ENCODE measurements at places on chromosomes 4 and X. TPM values are rescaled to one million over a fixed set of nuclear protein-coding genes. Genes with fewer than 3 reads are reported as not detected.

GRCh38 chr4:60266505-60266904, 933.6 kb upstream of the ADGRL3 start:
- H3K4me1 ChIP-seq = no peaks in the 10 kb centered on the region
- H3K4me3 ChIP-seq = no peak overlapping the region
- H3K27me3 ChIP-seq = no peaks in the 10 kb centered on the region
- no peaks in the 10 kb centered on the region for H3K36me3 ChIP-seq
- H3K27ac ChIP-seq = no peak overlapping the region
- no peak for DNase-seq

DNA sequence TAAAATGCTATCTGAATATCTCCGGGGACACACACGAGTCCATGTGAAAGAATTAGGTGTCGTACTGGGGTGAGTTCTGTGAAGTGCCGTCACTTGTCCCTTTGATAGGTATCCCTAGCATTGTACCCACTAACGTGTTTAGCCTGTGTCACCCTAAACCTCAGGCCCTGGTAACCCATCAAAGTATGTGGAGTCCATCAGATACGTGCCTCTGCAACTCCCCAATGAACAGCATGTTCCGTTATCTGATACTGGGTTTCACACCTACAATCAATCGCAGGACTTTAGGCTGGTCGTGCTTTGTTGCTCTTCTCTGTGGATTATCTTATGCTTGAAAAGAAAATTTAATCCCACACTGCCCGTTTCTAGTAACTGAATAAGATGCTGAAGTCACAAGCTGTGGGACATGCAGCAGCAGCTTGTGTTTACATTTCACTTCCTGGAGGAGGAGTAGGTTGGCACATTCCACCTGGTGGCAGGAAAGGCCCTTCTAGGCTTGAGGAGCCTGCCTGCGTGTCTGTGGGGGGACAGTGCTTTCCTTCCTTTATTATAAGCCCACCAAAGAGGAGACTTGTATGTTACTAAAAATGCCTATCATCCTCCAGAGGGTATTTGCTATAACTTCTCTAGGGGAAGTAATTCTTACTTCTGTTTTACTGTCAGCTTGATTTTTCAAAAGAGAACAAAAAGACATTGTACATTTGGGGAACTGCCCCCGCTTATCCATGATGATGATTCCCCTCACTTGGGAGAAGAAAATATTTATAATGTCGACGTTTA, 127.2 kb downstream of the FNIP2 start:
- no peak for DNase-seq
- no peaks in the 10 kb centered on the region for H3K4me1 ChIP-seq
- H3K27me3 ChIP-seq = no peaks in the 10 kb centered on the region
- peaks cover 5% of the 10 kb centered on the region for H3K36me3 ChIP-seq

SMIM31 gene
- total RNA-seq = not detected

DNA sequence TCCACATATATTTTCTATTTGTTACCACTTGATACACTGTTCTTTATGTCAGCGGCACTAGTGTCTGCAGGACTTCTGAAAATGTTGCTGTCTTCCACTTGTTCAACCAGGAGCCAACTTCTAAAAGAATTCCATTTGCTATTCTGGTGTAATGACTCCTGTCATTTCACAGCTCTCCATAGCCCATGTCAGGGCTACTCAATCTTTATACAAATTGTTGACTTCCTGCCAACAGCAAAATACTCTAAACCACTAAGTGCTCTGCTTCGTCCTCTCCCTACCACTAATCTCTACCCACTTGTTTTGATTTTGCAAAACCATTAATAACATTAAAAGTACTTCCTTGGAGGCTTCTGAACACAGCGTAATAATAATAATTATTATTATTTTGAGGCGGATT, 7.2 kb downstream of the CTSO start:
- H3K4me1 ChIP-seq = no peaks in the 10 kb centered on the region
- H3K4me3 ChIP-seq = no peak overlapping the region
- peaks cover 4% of the 10 kb centered on the region for H3K36me3 ChIP-seq
- H3K27me3 ChIP-seq = no peaks in the 10 kb centered on the region
- DNase-seq = no peak
- no peak overlapping the region for H3K27ac ChIP-seq

- no peaks in the 10 kb centered on the region for H3K4me1 ChIP-seq
- no peak overlapping the region for H3K27ac ChIP-seq
- no peaks in the 10 kb centered on the region for H3K36me3 ChIP-seq
Observed at GRCh38 chr4:38591617-38592337, 72.2 kb upstream of the KLF3 start.

TLR2 gene
- 1.4 TPM for total RNA-seq

DNA sequence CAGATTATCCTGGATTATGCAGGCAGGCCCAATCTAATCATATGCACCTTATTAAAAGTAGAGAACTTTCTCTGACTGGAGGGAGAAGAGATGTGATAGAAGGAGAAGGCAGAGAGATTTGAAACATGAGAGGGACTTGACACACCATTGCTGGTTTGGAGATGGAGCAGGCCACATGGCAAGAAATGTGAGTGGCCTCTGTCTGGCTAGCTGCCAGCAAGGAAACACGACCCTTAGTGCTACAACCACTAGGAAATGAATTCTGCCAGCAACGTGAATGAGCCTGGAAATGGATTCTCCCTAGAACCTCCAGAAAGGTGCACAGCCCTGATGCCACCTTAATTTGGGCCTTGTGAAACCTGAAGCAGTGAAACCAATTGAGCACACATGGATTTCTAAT, 79.5 kb upstream of the MBNL3 start:
- no peaks in the 10 kb centered on the region for H3K4me1 ChIP-seq
- H3K36me3 ChIP-seq = no peaks in the 10 kb centered on the region
- H3K4me3 ChIP-seq = no peak overlapping the region
- no peak for DNase-seq
- H3K27me3 ChIP-seq = no peaks in the 10 kb centered on the region

CYBB gene
- 0.25 TPM for total RNA-seq

GRCh38 chr4:39706334-39706733, 8.4 kb downstream of the UBE2K start:
- H3K4me3 ChIP-seq = no peak overlapping the region
- H3K36me3 ChIP-seq = peaks cover 14% of the 10 kb centered on the region
- peaks cover 21% of the 10 kb centered on the region for H3K4me1 ChIP-seq
- no peaks in the 10 kb centered on the region for H3K27me3 ChIP-seq
- no peak overlapping the region for H3K27ac ChIP-seq

DNA sequence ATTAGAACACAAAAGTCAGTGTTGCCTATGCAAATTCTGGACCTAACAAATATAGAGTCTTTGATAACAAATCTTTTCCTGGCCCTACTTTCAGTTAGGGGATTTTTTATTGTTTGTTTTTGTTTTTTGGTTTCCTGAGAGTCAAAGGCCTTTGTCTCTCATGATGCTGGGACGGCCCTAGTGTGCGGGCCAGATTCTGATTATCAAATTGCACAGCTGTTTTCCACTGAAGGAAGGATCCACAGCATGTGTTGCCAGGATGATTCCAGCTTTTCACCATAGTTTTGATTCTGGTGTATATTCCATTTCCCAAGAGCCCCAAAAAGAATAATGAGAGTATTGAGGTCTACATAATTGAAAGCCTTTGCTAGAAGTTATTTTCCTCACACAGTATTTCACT, 248.2 kb downstream of the CAMK2D start:
- no peaks in the 10 kb centered on the region for H3K4me1 ChIP-seq
- H3K4me3 ChIP-seq = no peak overlapping the region
- H3K36me3 ChIP-seq = peaks cover 49% of the 10 kb centered on the region

ADH4 gene
- not detected for total RNA-seq

GRCh38 chr4:128353791-128354190, 66.2 kb upstream of the PGRMC2 start:
- no peak overlapping the region for H3K4me3 ChIP-seq
- H3K36me3 ChIP-seq = no peaks in the 10 kb centered on the region
- H3K27ac ChIP-seq = no peak overlapping the region

- no peak for DNase-seq
- H3K4me1 ChIP-seq = no peaks in the 10 kb centered on the region
- H3K4me3 ChIP-seq = no peak overlapping the region
- H3K27me3 ChIP-seq = no peaks in the 10 kb centered on the region
- H3K27ac ChIP-seq = no peak overlapping the region
Observed at GRCh38 chrX:27439771-27440170, 23.4 kb downstream of the PPP4R3C start.

GPR50 gene
- total RNA-seq = not detected

CXCL6 gene
- total RNA-seq = not detected

SHOX gene
- not detected for total RNA-seq

- no peaks in the 10 kb centered on the region for H3K36me3 ChIP-seq
- no peaks in the 10 kb centered on the region for H3K4me1 ChIP-seq
- no peak overlapping the region for H3K4me3 ChIP-seq
- H3K27me3 ChIP-seq = no peaks in the 10 kb centered on the region
- DNase-seq = no peak
- H3K27ac ChIP-seq = no peak overlapping the region
Observed at GRCh38 chr4:15118292-15118691, 116.0 kb downstream of the CPEB2 start.

GRCh38 chr4:158769175-158769921, 522 bp downstream of the FNIP2 start:
- no peaks in the 10 kb centered on the region for H3K36me3 ChIP-seq
- H3K27ac ChIP-seq = peak overlapping the region; percentile 39
- H3K4me1 ChIP-seq = peaks cover 10% of the 10 kb centered on the region

DNA sequence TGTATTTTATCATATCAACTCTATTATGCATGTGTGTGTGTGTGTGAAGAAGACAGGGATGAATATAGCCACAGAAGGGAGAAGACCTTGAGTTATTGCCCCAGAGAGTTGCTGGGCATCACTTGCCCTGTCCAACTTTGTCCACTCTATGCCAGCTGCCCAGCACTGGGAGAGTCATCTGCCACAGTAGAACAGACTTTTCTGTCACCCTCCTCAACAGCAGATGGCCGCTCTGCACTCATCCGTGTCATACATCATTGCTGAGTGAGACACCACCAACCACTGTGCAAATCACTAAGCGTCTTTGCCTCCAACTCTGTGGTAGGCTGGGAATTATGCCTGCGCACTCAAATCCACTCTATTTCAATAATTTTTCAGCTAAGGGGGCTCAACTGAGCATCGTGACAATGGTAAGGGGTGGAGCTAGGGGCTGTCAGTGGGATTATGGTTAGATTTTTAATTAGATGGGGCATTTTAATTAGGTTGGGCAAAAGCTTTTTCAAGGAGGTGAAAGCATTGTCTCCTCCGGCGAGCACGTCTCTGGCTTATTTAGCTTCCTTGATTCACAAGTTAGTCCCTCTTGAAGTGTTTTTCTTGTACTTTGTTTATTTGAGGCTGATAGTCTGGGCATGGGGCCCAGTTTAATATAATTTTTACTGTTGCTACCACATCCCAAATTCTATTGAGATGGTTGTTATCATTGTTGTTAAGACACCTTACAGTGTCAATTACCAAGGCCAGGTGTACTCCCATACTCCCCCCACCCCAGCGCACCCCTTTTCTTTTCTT, 100.1 kb upstream of the KLF3 start:
- no peak overlapping the region for H3K27ac ChIP-seq
- no peak for DNase-seq
- no peak overlapping the region for H3K4me3 ChIP-seq
- peaks cover 5% of the 10 kb centered on the region for H3K4me1 ChIP-seq
- no peaks in the 10 kb centered on the region for H3K36me3 ChIP-seq
- peaks cover 5% of the 10 kb centered on the region for H3K27me3 ChIP-seq

PAGE2 gene
- not detected for total RNA-seq

CTPS2 gene
- total RNA-seq = 4.5 TPM

PHEX gene
- 1.0 TPM for total RNA-seq

DNA sequence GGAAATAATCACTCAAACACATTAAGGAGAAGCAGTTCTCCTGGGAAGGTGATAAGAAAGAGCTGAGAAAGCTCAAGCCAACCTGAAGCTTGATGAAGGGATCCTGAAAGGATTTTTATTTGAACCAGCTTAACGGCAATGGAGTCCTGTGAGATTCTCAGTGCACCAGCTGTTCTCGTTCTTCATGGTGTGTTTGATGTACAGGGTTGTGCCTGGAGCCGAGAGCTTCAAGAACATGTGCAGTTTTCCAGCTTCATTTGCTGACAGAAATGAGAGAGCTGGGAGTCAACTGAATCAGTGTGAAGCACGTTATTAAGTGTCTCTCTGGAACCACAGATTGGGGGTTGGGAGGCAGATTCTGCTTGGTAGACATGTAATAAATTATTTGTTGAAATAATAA, 115.7 kb downstream of the ANKRD50 start:
- H3K36me3 ChIP-seq = no peaks in the 10 kb centered on the region
- H3K27ac ChIP-seq = no peak overlapping the region
- DNase-seq = no peak
- H3K4me1 ChIP-seq = no peaks in the 10 kb centered on the region
- H3K4me3 ChIP-seq = no peak overlapping the region

FGF5 gene
- total RNA-seq = not detected

DNA sequence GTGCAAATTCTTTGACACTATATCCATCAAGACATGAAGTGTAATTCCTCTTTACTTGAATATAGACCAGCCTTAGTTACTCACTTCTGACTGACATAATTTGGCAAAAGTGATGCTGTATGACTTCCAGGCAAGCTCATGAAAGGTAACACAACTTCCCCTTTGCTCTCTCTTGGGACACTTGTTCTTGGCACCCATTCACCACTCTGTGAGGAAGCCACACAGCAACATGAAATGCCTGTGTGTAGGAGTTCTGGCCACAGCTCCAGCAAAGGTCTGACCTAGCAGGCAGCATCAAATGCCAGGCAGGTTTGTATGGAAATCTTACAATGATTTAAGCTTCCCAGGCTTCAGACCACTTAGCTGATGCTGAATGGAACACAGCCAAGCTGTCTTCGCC, 280.3 kb downstream of the PDHA2 start:
- H3K27me3 ChIP-seq = no peaks in the 10 kb centered on the region
- H3K4me3 ChIP-seq = no peak overlapping the region
- no peak for DNase-seq
- no peaks in the 10 kb centered on the region for H3K4me1 ChIP-seq
- H3K36me3 ChIP-seq = no peaks in the 10 kb centered on the region
- no peak overlapping the region for H3K27ac ChIP-seq

ATP2B3 gene
- not detected for total RNA-seq

DNA sequence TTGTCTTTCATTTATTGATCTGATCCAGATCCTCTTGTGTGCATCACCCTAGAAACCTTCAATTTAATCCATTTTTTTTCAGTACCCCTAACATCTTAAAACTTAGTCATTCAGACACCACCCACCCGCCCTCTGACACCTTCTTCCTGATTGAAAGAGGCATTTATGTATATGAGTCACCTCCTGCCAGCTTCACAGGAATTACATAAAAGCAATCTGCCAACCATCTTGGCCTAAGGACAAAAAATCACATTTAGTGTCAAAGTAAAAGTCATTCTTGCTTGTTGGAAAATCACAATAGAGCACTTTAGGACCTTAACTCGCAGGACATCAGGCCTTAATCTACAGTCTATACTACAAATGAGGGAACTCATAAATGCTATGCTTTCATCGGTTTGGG, 52.1 kb downstream of the NDST3 start:
- no peak overlapping the region for H3K4me3 ChIP-seq
- no peaks in the 10 kb centered on the region for H3K27me3 ChIP-seq
- no peak for DNase-seq
- H3K36me3 ChIP-seq = no peaks in the 10 kb centered on the region

DNA sequence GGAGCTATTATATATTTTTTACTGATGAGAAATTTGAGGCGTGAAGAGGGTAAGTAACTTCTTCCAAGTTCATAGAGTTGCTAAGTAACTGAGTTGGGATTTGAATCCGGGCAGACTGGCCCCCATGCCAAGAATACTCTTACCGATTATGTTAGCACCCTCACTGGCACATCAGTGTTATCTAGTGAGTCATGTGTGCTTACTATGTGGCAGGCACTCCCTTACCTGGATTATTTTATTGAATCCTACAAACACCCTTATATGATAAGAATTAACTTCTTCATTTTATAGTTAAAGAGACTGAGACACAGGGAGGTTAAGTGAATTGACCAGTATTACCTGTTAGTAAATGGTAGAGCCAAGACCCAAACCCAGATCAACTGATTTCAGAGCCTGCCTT, 20.9 kb downstream of the MTHFD2L start:
- DNase-seq = no peak
- no peaks in the 10 kb centered on the region for H3K27me3 ChIP-seq
- no peaks in the 10 kb centered on the region for H3K36me3 ChIP-seq
- no peak overlapping the region for H3K4me3 ChIP-seq
- no peak overlapping the region for H3K27ac ChIP-seq
- H3K4me1 ChIP-seq = no peaks in the 10 kb centered on the region
